ENCODE measurements at places on chromosomes 3 and 15.

DNA sequence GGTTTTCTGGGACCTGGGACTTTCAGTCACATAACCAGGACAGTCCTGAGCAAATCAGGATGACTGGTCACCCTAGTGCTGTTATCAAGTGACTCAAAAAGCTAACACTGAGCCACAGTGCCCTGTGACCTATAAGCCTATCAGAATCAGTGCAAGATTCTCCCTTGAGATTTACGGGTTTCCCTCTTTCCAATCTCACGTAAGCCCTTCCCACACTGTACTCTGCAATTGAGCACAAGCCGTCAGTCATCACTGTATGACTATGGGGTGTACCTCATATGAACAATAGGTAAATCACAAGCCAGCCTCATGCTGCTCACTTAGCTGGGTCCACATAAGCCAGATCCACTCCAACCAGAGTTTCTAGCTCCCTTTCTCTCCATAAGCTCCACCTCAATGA is 21.0 kb upstream of the CLDN18 start:
- no peak overlapping the region for H3K27ac ChIP-seq
- DNase-seq: no peak
- H3K4me1 ChIP-seq: no peaks in the 10 kb centered on the region
- H3K36me3 ChIP-seq: no peaks in the 10 kb centered on the region

DNA sequence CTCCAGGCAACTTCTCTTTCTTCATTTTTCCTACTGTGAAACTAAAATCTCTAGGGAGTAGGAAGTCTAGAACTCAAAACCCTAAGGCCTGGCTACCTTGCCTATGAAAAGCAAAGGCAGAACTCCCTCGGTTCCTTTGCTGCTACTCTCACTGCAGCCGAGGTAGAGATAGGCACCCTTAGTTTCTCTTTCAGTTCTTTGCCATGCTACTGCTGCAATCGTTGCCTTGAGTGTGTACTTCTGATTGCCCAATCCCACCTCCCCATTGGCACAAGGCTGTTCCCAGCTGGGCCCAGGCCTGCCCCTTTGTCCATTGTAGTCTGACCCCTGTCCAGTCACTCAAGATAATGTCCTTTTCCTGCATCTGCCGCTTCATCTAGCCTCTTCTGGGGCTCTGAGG is 92.3 kb upstream of the MRPS22 start:
- H3K4me3 ChIP-seq: no peak overlapping the region
- H3K36me3 ChIP-seq: no peaks in the 10 kb centered on the region
- H3K27me3 ChIP-seq: no peaks in the 10 kb centered on the region
- H3K27ac ChIP-seq: no peak overlapping the region

DNA sequence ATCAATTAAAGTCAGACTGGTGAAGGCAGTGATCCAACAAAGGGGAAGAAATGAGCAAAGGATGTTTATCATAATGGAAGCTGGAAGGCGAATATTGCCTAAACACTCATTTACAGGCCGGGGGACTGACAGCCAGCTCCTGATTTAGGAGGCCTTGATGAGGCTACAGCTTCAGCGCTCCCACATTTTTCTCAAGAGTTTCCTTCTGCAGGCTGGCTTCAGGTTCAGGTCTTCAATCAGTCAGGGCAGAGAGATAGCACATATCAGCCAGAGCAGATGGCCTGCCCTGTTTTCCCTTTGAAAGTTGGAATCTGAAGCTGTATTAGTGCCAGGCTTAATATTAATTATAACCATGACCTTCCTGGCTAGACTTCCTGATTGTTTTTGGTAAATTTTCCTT is 218.9 kb downstream of the SV2B start:
- H3K36me3 ChIP-seq: no peaks in the 10 kb centered on the region
- no peak overlapping the region for H3K4me3 ChIP-seq
- H3K4me1 ChIP-seq: no peaks in the 10 kb centered on the region
- H3K27ac ChIP-seq: no peak overlapping the region
- H3K27me3 ChIP-seq: no peaks in the 10 kb centered on the region

DNA sequence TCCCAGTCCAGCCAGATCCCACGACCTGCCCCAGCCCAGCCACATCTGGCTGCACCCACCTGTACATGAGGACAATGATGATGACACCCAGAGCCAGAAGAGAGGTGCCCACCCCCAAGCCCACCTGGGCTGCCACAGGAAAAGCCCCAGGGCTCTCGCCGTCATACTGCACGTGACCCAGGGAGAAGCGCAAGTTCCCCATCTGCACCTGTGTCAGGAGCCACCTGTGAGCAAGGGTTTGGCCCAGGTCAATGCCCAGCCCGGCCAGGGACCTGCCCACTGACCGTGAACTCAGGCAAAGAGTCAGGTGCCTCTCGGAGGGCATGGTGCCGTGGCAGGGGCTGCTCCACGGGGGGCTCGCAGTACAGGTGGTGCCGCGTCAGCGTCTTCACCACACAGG is 16.3 kb downstream of the PLXNB1 start:
- peaks cover 79% of the 10 kb centered on the region for H3K36me3 ChIP-seq
- no peak overlapping the region for H3K27ac ChIP-seq

- peaks cover 2% of the 10 kb centered on the region for H3K27me3 ChIP-seq
- H3K27ac ChIP-seq: no peak overlapping the region
- DNase-seq: no peak
Observed at GRCh38 chr15:71559098-71559497, 251.3 kb upstream of the NR2E3 start.

DNA sequence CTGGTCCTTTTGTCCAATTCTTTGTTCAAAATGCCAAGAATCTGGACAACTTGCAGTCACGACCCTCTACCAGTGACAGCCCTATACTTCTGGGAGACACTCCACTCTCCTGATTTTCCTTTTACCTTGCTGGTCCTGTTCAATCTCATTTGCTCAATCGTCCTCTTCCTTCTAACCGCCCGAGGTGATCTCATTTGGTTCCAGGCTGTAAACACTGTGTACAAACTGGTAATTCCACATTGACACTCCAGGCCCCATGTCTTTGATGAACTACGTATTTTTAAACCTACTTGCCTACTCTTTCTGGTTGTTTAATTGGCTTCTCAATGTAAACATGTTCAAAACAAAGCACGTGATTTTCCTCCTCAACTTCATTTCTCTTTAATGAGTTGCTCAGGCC is 23.7 kb upstream of the C3orf49 start:
- no peak overlapping the region for H3K4me3 ChIP-seq
- H3K27me3 ChIP-seq: no peaks in the 10 kb centered on the region
- no peak for DNase-seq
- no peak overlapping the region for H3K27ac ChIP-seq
- no peaks in the 10 kb centered on the region for H3K4me1 ChIP-seq
- H3K36me3 ChIP-seq: no peaks in the 10 kb centered on the region

GRCh38 chr3:192917028-192917403 is 640 bp downstream of the MB21D2 start:
- H3K27ac ChIP-seq: peak overlapping the region; percentile 77
- no peaks in the 10 kb centered on the region for H3K4me1 ChIP-seq
- H3K36me3 ChIP-seq: no peaks in the 10 kb centered on the region
- peak; percentile 70 for DNase-seq
- H3K4me3 ChIP-seq: peak overlapping the region; percentile 53

GRCh38 chr15:80673561-80674244 is 21.4 kb upstream of the ABHD17C start:
- no peaks in the 10 kb centered on the region for H3K36me3 ChIP-seq
- no peaks in the 10 kb centered on the region for H3K4me1 ChIP-seq
- no peaks in the 10 kb centered on the region for H3K27me3 ChIP-seq
- DNase-seq: no peak
- H3K27ac ChIP-seq: no peak overlapping the region

GRCh38 chr3:154684440-154684839 is 254.4 kb upstream of the GPR149 start:
- no peak for DNase-seq
- H3K4me3 ChIP-seq: no peak overlapping the region
- no peaks in the 10 kb centered on the region for H3K27me3 ChIP-seq
- no peak overlapping the region for H3K27ac ChIP-seq

DNA sequence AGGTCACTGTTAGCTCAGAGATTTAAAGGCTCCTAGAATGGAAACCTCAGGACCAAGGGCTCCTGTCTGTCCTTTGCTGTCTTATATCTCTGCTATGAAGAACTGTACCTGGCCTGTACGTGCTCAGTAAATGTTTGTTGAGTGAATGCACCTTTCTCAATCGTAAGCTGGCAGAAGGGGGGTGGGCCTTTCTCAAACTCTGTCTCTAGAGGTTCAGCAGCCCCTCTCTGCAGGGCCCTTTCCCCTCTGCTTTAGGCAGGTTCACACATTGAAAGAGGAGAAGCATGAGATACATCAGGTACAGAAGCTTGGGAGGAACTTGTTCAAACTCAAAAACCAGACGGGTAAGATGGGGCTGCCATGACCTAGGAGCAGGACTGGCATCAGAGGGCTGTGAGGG is 155.6 kb downstream of the GOLGA6L4 start:
- H3K36me3 ChIP-seq: no peaks in the 10 kb centered on the region
- DNase-seq: no peak
- no peaks in the 10 kb centered on the region for H3K27me3 ChIP-seq
- H3K4me1 ChIP-seq: no peaks in the 10 kb centered on the region

DNA sequence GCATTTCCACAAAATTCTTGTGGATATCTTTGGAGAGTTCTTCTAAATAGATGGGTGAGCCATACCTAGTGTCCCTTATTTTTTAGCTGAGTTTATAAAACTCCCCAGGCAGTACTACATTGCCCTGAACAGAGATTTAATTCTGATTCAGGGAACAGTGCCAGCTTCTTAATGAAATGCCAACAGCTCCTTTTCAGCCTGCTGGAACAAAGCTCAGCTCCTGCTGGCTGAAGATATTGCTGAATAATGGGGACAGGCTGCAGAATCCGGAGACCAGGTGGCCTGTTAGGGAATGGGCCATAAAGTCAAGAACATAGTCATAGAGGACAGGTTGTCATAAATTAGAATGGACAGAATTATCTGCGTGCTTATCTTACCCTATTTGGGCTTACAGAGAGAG is 8.9 kb downstream of the HGD start:
- H3K4me3 ChIP-seq: no peak overlapping the region
- no peaks in the 10 kb centered on the region for H3K27me3 ChIP-seq
- no peaks in the 10 kb centered on the region for H3K4me1 ChIP-seq
- no peaks in the 10 kb centered on the region for H3K36me3 ChIP-seq

- H3K27me3 ChIP-seq: no peaks in the 10 kb centered on the region
- H3K4me3 ChIP-seq: no peak overlapping the region
- DNase-seq: no peak
- no peaks in the 10 kb centered on the region for H3K36me3 ChIP-seq
- H3K27ac ChIP-seq: no peak overlapping the region
- H3K4me1 ChIP-seq: peaks cover 7% of the 10 kb centered on the region
Observed at GRCh38 chr15:25790000-25790660, 73.0 kb downstream of the ATP10A start.

GRCh38 chr3:69579306-69580041 is 159.8 kb upstream of the MITF start:
- no peaks in the 10 kb centered on the region for H3K27me3 ChIP-seq
- H3K4me1 ChIP-seq: no peaks in the 10 kb centered on the region
- no peak for DNase-seq
- no peaks in the 10 kb centered on the region for H3K36me3 ChIP-seq
- H3K27ac ChIP-seq: no peak overlapping the region

DNA sequence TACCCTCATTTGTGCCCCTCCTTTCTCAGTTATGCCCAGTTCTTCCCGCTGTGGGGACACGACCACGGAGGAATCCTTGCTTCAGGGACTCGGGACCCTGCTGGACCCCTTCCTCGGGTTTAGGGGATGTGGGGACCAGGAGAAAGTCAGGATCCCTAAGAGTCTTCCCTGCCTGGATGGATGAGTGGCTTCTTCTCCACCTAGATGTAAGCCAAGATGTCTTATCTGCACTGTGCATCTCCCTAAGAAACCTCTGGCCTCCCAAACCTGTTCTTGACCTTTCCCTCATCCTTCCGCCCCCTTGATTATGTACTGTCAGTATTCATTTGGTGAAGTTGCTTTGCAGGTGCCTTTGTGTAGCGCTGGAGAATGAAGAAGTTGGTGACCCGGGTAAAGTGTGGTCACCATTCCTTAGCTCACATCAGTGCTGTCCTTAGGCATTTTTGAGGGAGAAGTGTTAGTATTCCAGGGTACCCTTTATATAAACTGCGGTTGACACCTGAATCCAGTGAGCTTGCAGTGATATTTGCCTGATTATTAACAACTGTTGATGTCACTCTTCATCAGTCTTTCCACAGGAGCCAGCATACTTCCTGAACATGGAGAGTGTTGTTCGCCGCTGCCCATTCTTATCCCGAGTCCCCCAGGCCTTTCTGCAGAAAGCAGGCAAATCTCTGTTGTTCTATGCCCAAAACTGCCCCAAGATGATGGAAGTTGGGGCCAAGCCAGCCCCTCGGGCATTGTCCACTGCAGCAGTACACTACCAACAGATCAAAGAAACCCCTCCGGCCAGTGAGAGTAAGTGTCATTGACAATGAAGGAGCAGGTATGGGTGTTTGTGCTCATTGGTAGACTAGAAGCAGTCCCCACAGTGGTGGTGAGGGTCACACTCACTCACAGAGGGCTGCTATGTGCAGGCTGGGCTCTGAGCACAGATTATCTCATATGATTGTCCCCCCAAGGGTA is 966 bp downstream of the ALAS1 start:
- H3K27me3 ChIP-seq: no peaks in the 10 kb centered on the region
- H3K27ac ChIP-seq: peak overlapping the region; percentile 81
- peak overlapping the region; percentile 57 for H3K4me3 ChIP-seq
- no peak for DNase-seq

DNA sequence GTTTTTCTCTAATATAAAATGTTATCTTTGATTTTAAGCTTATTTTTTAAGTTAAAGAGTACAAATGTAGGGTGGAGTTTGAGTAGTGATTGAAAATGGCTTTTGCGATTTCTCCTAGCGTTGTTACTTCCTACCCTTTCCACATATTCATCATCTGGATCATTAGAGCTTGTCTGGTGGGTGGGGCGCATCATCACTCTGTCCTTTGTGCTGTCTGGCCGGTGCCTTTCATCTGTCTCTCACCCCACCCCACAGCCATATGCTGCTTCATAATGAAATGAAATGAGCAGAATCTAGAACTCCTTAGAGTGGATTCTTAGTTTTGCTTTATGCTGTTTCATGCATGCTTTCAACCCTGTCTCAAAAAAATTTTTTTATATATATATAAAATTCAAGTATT is 44.3 kb downstream of the ATP1B3 start:
- H3K27me3 ChIP-seq: no peaks in the 10 kb centered on the region
- no peak overlapping the region for H3K27ac ChIP-seq
- no peaks in the 10 kb centered on the region for H3K4me1 ChIP-seq

- H3K4me1 ChIP-seq: peaks cover 4% of the 10 kb centered on the region
- no peaks in the 10 kb centered on the region for H3K27me3 ChIP-seq
- peak overlapping the region; percentile 76 for H3K4me3 ChIP-seq
- H3K36me3 ChIP-seq: no peaks in the 10 kb centered on the region
Observed at GRCh38 chr3:120741320-120741719, 996 bp downstream of the RABL3 start.
